ENCODE measurements at places on chromosomes 5 and 9. TPM values are rescaled to one million over a fixed set of nuclear protein-coding genes. Genes with fewer than 3 reads are reported as not detected.

DNA sequence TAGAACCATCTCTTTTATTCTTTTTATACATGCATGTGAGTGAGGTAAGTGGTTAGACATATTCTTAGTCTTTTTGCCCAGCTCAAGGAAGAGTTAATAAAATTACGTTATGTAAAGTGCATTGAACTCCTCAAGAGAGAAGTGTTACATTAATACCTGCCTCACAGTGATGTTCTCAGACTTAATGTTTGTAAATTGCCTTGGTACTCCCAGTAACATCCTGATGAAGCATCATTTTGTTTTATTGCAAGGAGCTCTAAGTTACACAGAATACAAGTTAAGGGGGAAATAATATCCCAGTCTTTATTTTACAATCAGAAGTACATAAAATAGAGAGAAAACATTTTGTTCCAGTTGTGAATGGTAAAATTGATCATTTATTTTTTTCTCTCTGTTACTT lies 89.5 kb upstream of the ARRDC3 start:
- DNase-seq, result no peak

DNA sequence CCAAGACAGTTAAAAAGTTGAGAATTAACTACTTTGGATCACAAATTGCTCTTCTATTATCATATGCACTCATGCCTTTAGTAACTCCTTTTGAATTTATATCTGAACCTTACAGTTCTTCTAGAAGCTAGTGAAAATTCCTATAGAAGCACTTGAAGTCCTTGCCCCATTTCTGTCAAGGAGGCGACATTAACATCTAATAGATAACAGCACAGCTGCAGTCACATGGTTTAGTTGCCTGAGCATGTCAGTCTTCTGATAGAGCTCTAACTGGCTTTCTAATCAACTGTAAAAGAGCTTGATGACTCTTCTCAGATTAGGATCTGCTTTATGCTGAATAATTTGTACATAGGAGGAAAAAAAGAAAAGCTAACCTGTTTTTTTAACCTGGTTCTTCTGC lies 9.0 kb downstream of the RFESD start:
- peak; percentile 27 for DNase-seq

The CCNI2 gene
- total RNA-seq, result 42.7 TPM

The C5orf34 gene
- total RNA-seq, result 6.8 TPM

All from activated CD4-positive, alpha-beta T cell treated with anti-CD3 and anti-CD28 coated beads, Interleukin-2, amount 10 ng/mL, durations not matched to agents 24 days and 14 days (primary cell).